Cortex of kidney (tissue), 1 donor: ENCODE measurements at places on chromosomes 7 and 10.

GRCh38 chr7:25520516-25520915 is 292.2 kb upstream of the NPVF start:
- no peak for DNase-seq

- DNase-seq, result no peak
These were observed 73.4 kb upstream of the BTBD16 start for GRCh38 chr10:122197611-122198222.

- DNase-seq, result no peak
These were observed 121.9 kb downstream of the ANK3 start for GRCh38 chr10:60267802-60268201.

DNA sequence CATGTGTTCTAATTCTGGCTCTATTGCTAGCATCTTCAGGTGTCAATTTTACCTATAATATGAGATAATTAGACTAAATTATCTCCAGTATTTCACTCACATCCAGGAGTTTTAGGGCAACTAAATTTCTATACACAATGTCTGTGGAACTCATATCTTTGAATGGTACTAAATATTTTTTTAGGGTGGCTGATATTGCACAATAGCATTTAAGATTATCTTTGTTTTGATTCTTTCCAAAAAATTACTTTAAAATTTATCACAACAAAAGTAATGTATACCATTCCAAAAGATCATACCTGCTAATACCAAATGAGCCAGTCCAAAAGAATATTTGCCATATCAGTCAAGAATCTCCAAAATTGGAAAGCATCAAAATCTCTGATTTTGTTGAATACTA is 285.5 kb downstream of the SEMA3D start:
- DNase-seq, result no peak

GRCh38 chr10:97356318-97356914 is 21.9 kb upstream of the FRAT2 start:
- DNase-seq, result no peak

DNA sequence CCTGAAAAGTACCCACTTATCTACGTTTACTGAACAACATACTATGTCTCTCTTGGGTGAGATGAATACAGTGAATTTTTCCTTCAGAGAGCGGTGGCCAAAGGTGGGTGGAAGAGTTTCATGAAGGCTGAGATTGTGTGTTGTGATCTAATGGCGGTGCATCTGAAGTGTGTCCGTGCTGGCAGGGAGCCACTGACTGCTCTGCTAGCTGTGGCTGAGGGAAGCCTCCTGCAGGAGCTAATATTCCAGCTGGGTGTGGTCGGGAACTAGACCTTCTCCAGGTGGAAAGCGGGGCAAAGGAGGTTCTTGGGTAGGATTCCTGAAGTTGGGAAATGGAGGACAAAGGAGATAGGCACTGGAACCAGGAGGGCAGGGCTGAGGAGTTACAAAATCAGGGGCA is 69.2 kb upstream of the GRB10 start:
- no peak for DNase-seq

GRCh38 chr10:92991513-92991912 is 69.1 kb upstream of the CYP26C1 start:
- no peak for DNase-seq

DNA sequence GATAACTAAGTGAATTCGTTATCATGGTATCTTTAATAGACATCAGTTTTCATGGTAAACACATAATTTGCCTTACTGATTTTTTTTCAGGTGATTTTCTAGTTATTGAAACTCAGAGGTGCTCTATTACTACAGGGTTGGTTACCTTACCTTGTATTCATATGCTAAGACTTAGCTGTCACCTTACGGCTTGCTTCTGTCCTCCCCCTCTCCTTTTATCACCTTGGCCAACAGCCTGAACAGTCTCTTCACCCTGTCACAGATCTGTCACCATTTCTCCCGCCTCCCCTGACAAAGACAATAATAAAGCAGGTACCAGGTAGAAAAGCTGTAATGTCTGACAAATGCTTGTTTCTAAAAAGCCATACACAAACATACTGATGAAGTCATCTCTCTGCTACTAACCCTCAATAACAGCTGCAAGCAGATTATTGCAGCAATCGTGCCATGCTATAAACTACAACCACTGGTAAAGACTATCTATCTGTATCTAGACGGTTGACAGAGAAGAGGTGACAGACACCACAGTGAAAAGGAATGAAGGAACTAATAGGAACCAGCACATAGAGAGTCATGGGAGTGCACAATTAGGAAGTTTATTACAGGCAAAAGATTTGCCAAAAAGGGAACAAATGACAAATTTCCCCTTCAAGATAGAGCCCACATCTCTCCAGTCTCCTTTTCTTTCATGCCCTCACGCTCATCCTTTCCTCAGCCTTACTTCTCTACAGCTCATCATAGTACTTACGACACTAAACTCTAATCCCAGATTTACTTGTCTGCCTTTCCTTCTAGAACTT is 57.2 kb downstream of the ARHGAP12 start:
- DNase-seq, result no peak

GRCh38 chr10:97336942-97337831 is 2.7 kb upstream of the FRAT2 start:
- no peak for DNase-seq

DNA sequence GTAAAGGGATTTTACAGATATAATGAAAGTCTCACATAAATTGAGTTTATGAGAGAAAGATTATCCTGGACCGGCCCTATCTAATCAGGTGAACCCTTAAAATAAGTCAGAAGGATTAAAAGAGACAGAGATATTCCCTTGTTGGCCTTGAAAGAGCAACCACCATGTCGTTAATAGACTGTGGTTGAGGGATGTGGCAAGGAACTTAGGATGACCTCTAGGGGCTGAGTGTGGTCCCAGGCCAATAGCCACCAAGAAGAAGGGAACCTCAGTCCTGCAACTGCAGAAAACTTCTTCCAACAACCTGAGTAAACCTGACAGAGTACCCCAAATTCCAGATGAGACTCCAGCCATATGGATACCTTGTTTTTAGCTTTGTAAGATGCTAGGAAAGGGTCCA is 121.5 kb downstream of the POLR1F start:
- no peak for DNase-seq

GRCh38 chr7:27840313-27840712 is 100.4 kb downstream of the TAX1BP1 start:
- DNase-seq, result no peak

DNA sequence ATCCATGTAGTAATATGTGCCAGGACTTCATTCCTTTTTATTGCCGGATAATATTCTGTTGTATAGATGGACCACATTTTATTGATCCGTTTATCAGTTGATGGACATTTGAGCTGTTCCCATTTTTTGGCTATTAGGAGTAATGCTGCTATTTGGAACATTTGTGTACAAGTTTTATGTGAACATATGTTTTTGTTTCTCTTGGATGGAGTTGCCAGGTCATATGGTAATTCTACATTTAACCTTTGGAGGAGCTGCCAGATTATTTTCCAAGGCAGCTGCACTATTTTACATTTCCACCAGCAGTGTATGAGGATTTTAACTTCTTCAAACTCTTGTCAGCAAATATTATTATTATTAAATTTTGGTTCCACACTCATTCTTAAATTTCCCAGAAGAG is 59.2 kb downstream of the C10orf90 start:
- no peak for DNase-seq

GRCh38 chr7:25835197-25835596 is 316.8 kb upstream of the NFE2L3 start:
- DNase-seq, result no peak

GRCh38 chr7:4119848-4120247 is 562.2 kb upstream of the FOXK1 start:
- no peak for DNase-seq

GRCh38 chr7:73827567-73828106 is 3.2 kb upstream of the CLDN4 start:
- DNase-seq, result no peak

DNA sequence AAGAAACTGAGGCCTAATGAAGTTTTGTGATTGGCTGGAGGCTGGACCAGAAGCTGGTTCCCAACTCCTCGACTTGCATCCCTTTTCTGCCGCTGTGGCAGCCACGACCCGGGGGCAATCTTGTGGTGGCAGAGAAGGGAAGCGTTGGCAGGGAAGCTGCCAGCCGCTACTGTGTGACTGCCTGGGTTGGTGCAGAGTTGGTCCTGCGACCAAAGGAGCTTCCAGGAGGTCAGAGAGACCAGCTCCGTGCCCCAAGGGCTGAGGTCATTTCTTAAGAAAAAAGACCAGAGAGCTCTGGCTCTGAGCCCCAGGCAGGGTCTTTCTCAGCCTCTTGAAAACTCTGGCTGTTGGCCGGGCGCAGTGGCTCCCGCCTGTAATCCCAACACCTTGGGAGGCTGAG is 47.2 kb downstream of the PRF1 start:
- DNase-seq, result no peak

DNA sequence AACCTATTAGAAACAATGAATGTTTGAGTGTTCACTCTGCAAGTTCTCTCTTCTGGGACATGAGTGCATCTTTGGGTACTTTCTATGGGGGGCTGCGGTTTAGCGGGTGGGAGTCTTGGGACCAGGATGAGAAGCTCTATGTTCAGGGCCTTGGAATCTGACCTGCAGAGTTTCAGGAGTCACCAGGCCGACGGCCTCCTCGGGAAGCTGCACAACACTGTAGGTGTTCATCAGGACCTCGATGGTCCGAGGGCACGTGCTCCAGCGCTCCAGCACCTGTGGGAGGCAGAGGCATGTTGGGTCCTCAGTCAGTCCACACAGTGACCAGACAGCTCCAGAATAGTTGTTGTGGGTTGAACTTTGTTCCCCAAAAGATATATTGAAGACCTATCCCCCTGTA is 8.9 kb upstream of the GBX1 start:
- no peak for DNase-seq

DNA sequence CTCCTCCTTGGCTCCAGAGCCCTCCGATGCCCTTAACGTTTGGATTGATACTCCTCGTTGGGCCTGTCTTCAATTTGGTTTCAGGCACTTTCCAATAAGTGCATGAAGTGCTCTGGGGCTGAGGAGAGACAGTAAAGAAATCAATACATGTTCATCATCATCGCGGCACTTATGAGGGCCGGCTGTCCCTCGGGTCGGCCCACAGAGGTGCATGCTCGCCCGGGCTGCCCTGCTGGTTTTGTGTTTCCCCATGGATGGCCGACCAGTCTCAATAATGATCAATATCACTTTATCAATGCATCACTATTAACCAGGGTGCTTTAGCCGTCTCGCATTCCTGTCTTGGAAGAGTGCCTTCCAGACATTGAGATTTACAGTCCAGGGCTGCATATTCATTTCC is 154.2 kb downstream of the EBF3 start:
- DNase-seq, result no peak

DNA sequence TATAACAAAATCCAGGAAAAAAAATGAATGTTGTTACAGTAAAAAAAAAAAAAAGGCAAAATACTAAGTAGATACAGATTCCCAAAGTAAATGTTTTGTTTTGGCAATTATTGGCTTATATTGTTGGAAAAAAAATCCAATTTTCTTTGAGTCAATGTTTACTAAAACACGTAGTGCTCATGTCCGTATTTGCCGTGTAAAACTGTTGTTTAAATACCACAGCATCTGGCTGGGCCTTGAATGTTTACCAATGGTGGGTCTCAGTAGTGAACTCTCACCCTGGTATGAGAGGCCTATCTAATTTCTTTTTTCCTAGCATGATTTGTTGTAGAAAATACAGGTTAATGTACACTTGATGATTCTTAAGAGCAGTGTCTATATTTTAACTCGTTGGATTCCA is 41.4 kb upstream of the SLC26A5 start:
- no peak for DNase-seq

GRCh38 chr10:113061054-113061430 is 111.0 kb downstream of the TCF7L2 start:
- no peak for DNase-seq

- DNase-seq, result no peak
These were observed 16.7 kb upstream of the C10orf90 start for GRCh38 chr10:126687121-126687606.

DNA sequence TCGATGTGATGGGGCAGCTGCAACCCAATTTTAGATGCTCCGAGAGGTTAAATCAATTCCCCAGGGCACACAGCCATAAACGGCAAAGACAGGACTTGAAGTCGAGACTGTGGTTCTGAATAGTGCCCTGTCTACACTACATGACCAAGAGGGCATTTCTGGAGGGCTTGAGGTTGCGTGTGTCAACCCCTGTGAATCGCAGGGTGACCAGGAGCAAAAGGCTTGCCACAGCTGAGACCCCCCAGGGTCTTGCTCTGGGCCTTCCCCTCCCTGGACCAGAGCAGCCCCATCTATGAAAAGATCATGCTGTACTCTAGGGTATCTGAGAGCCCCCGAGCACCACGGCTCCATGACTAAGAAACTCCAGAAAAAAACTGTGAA is 26.8 kb upstream of the RASGEF1A start:
- no peak for DNase-seq

- no peak for DNase-seq
These were observed 16.3 kb upstream of the ZMIZ1 start for GRCh38 chr10:79052291-79053080.

DNA sequence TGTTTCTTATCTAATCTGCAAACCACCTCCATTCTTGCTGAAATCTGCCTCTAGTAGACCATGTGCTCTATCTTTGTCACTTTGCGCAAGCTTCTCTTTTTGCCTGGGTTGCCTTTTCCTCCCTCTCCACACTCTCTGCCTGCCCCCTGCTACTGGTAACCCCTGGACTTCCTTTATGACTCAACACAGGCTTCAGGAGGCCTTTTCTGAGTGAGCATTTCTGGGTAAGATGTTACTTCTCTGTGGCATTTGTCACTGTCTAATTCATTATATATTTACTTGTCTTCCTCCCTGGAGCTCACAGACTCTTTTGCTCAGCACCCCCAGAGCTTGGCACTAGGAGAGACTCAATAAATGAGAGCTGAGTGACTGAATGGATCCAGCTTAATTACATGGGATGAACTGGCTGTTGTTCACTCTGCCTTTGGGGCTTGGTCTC is 8.4 kb downstream of the GOLGA7B start:
- no peak for DNase-seq

DNA sequence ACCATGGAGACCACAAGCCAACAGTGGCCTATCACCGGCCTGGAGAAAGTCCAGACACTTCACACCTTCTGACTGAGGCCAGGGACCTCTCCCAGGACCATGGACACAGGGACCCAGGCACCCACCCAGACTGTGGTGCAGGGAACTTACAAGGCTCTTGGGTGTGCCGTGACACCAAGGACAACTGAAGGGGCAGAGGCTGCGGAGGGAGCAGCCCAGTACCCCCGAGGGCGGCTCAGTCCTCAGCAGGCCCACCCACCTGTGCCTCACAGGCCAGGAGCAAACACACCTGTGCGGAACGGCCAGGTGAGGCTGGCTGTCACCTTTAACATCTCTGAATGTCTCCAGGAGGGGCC is 182.3 kb downstream of the MAD1L1 start:
- no peak for DNase-seq

- no peak for DNase-seq
These were observed 550.0 kb downstream of the MDFIC start for GRCh38 chr7:115471891-115472290.

- no peak for DNase-seq
These were observed 7.1 kb downstream of the GUSB start for GRCh38 chr7:65974876-65975275.

- DNase-seq, result no peak
These were observed 81.0 kb downstream of the CPED1 start for GRCh38 chr7:121069346-121070100.

DNA sequence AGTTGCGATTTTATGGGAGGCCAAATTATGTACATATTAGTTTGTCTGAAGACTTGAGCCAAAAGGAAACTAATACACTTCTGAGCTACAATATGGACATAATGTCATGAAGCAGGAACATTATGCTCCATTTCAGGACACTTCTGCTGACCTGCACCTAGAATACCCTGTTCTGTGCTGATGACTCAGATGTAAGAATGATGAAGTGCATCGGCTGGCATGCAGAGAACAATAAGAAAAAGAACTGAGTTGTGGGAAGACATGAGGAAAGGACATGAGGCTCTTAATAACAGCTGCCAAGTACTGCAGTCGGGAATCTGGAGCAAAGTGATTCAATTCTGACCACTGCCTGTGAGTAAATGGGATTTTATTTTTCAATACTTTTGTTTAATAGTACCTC is 192.9 kb upstream of the VSTM2A start:
- DNase-seq, result no peak
